Activated CD8-positive, alpha-beta memory T cell treated with anti-CD3 and anti-CD28 coated beads, Interleukin-2, amount 50 U/mL, for 48 hours (primary cell): ENCODE measurements at places on chromosomes 5 and 9.
A peak's percentile ranks its signal among the peaks of the same experiment; 100 is the strongest.

DNA sequence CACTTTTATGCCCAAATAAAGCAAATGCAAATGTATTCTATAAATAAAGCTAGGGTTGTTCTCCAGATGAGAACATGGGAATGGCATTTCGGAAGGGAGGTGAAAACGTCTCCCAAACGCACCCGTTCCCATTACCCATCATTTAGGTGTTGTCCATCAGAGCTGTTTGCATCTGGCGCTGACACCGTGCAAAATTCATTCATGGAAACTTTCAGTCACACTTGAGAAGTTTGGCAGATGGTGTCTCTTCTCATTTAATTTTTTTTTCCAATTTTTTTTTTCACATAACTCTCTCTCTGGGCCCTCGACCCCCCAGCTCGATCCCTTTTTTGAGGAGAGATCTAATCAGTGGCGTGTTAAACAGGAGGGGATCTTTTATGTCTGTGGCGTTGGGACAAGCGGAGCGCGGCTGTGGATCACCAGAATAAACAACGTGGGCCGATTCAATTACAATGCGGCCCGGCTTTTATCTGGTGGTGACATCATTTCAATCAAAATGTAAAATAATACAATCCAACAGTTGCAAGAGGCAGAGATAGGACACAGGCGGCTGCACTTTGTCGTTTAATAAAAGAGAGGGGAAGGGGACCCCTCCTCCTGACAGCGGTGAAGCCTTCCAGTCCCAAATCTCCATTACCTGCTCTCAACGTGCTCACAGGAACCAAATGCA is 246.1 kb upstream of the IRX4 start:
- peak; percentile 4 for DNase-seq

DNA sequence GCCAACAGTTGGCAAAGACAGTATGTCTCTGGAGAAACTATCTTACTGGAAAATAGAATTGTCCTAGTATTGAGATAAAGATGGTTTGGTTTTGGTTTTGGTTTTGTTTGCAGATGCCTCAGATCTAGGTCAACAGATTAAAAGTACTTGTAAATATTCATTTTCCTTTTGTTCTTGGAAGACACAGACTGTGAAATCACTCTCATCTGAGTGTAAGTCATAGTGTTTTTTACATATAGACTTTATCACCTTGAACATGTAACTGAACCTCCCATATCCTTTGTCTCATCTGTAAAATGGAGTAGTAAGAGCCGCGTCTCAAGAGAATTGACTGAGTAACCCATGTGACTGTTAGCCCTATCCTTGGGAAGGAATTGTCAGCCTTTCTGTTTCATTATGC is 34.3 kb downstream of the MAP3K1 start:
- DNase-seq: no peak

- DNase-seq: no peak
These were observed 173.9 kb upstream of the ZNF462 start for GRCh38 chr9:106689089-106689488.

- DNase-seq: no peak
These were observed 116.8 kb downstream of the ADAMTS6 start for GRCh38 chr5:65364907-65365306.

GRCh38 chr9:121557581-121558447 is 58.2 kb upstream of the GGTA1 start:
- DNase-seq: no peak

DNA sequence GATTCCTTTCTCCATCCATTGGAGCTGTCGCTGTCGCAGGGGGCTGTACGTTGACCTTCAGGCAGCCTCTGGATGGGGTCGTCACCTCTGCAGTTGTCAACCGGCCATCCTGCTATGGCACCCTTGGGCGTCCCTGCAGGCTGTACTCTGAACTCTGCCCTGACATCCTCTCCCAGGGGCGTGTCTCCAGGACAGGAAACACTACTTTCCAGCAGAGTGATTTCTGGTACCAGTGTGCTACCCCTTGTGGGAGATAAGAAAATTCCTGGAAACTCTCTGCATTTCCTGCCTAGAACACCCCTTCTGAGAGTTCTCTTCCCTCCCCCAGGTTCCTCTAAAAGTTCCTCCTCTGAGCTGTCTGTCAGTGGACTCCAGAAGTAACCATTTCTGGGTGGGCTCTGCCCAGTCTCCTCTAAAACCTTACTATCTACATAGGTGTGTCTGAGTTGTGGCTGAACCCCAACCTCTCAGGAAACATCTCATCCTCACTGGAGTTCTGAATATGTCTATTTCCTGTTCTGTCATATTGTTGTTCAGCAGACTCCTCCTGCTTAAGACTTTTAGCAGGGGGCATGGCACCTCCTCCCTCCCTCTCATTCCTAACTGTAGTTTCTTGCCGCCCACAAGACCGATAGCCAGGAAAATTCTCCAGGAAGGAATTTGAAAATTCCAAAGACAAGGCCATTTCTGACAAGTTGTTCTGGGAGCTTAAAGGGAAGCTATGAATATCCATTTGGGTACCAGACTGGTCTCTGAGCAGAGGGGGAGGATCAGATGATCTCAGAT is 145.3 kb upstream of the RASEF start:
- DNase-seq: no peak

GRCh38 chr5:173039188-173039587 is 17.0 kb upstream of the CREBRF start:
- peak; percentile 17 for DNase-seq

GRCh38 chr9:4704129-4704528 is 24.8 kb downstream of the CDC37L1 start:
- DNase-seq: no peak

- no peak for DNase-seq
These were observed 56.8 kb upstream of the SMIM32 start for GRCh38 chr5:136249678-136250266.

DNA sequence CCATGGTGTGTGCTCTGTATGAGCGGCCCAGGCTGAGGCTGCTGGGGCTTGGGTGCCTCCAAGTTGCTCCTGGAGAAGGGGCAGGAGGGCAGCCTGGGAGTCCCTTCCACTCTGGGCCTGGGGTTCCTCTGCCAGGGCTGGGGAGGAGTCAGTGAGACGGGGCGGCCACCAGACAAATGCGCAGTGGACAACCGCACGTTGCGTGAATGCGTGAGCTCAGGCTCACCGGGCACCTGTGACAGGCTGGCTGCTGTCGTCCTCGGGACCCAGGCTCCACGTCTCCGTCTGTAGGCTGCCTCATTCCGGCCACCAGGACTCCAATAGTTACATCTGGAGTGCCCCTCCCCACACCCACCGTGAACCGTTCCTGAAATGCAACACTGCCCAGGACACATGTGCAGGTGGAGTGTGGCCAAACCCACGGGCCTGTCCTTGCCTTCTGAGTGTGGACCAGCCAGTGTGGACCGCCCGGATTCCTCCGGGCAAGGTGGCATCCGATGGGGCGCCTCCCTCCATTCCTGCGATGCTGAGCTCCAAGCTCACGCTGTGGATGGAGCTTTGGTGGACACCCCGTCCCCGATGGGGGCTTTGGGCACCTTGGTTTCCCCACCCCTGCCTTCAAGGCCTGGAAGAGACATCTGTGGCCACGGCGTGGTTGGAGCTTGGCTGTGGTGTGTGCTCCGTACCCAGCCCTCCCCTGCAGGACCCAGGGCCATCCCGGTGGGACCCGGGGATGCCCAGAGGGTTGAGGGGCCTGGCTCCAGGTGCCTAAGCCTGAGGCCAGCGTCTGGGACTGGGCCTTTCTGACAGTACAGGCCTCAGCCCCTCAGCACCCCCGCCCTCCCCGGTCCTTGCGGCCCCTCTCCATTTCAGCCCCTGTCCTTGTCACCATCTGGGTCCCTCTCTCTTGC is 34.0 kb upstream of the RXRA start:
- no peak for DNase-seq

GRCh38 chr9:121902461-121903135 is 190.5 kb downstream of the TTLL11 start:
- DNase-seq: no peak

- DNase-seq: no peak
These were observed 80.9 kb upstream of the IL33 start for GRCh38 chr9:6134661-6135180.

- no peak for DNase-seq
These were observed 79.6 kb downstream of the GHR start for GRCh38 chr5:42502613-42503470.

DNA sequence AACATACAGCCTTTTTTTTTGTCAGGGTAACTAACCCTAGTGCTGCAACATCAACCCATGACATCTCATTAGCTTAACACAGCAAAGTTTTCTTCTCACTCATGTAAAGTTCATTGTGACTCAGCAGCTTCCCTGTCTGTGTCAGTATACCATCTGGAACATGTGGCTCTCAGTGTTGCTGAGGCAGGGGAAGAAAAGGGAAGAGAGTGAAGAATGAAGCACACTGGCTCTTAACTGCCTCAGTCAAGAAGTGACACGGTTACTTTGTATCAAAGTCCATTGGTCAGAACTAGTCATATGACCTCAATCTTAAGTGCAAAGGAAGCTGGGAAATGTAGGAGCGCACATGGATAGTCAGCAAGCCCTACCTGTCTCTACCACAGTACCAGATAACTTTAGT is 185.0 kb upstream of the ELL2 start:
- DNase-seq: no peak

DNA sequence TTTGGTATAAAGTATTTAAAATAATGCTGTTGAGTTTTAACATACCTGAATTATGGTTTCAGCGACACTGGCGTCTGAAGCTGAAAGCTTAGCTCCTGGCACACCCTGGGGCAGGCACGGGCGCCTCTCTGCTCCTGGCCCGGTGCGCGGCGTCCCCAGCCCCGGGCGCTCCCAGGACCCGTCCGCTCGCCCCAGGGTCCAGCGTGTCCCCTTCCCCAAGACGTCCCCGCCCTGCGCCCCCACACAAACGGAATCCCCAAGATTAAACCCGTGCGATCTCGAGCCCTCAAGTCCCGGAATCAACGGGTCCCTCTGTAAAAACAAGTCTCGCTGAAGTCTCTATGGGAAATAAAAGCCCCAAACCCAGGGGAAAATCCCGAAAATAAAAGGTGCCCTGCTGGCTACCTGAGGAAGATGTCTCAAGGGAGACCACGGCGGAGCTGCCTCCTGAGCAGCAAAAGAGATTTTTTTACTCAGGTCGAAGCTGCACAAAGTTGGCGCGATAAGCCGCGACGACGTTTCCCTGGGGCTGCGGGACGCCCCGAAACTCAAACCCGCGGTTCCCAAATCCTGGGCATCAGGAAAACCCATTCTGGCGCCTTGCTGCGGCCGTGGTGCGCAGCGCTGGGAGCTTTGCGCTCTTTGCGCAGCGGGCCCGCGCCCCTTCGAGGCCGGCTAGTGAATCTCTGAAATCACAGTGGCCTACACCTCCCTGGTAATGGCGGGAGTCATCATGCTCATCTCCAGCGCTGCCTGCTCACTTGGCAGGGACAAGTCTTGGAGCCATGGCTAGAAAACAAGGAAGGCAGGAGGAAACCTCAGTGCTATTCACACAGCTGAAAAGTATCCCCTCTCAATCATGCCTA is 6.3 kb upstream of the IFNA8 start:
- peak; percentile 56 for DNase-seq

DNA sequence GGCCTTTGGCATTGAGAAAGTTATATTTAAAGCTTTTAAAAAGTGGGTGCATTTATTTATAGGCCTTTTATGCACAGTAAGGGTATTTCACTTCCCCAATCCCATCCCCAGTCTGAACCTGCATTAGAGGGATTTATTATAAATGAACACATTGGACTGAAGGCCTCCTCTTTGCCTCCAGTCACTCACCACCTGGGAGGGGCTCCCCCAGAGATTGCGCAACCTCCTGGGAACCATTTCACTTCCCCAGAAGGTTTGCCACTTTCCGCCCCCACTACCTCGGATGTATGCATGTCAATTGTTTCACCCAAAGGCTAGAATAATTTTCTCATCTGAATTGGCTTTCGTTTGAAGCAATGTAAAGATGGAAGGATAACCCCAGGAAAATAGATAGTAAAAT is 29.8 kb upstream of the VCAN start:
- DNase-seq: no peak

- no peak for DNase-seq
These were observed 5.3 kb upstream of the BARHL1 start for GRCh38 chr9:132577119-132577518.

DNA sequence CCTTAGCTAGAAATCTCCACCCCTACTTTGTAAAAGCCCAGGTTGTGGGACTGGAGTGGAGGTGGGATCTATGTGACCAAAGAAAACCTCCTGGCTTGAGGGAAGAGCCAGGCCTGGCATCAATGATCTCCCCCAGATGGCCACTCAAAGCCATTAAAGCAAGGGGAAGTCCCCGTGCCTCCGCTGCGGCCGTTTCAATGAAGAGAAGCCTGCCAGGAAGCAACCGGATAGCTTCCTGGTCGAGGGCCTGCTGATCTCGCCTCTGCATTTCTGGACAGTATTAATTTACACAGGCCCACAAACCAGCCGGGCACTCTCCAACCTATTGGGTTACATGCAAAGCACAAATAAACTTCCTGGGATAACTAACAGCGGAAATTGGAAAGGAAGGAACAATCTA is 160.5 kb upstream of the MSX2 start:
- DNase-seq: no peak

DNA sequence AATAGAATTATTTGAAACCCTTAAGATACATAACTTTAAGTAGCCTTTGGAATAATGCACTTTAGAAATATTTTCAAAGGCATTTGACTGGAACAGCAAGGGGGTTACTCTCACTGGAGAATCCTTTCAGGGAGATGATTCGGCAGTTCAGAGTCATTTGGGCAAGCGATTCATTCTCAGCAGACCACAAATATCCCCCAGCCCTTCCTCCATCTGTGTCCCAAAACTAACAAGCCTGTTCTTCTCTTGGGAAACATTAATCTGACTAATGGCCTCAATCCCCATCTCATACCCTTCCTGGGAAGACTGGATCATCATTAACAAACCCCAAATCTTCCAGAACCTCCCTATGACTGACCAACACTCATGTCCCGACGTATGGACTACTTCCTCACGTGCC is 65.8 kb upstream of the S1PR3 start:
- no peak for DNase-seq

GRCh38 chr5:151083081-151083676 is 2.3 kb upstream of the TNIP1 start:
- DNase-seq: peak; percentile 77

- no peak for DNase-seq
These were observed 45.3 kb upstream of the CDK5RAP2 start for GRCh38 chr9:120625222-120625621.

GRCh38 chr5:92309336-92309991 is 926.3 kb upstream of the ARRDC3 start:
- no peak for DNase-seq

DNA sequence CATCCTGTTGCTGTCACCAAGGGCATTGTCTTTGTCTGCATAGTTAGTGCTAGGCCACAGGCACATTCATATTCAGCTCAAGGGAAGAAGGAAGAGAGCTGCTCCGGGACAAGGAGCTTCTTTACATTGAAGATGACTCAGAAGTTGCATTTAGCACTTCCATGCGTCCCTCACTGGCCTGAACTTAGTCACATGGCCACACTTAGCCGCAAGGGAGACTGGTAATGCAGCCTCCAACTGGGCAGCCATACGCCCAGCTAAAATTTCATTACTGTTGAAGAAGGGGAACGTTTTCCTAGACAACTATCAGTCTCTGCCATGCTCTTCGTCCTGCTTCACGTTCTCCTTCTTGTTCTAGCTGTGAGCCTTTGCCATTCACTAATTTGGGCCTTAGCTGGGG is 20.0 kb downstream of the ACTL7B start:
- DNase-seq: no peak

- DNase-seq: no peak
These were observed 146.9 kb upstream of the IER5L start for GRCh38 chr9:129324808-129325502.
